KBM-7 (cell line): ENCODE measurements at places on chromosomes 13 and 19.

DNA sequence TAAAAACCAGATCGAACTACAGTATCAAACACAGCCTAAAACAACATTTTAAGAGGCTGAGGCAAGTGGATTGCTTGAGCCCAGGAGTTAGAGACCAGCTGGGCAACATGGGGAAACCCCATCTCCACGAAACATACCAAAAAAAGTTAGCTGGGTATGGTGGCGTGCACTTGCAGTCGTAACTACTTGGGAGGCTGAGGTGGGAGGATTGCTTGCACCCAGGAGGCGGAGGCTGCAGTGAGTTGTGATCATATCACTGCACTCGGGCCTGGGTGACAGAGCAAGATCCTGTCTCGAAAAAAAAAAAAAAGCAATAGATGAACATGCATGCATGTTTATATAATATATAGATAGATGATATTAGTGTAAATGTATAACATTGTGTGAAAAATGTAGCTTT lies 5.2 kb upstream of the MRPS31 start:
- DNase-seq, result no peak

- no peak for DNase-seq
These were observed 32.7 kb upstream of the GPR183 start for GRCh38 chr13:99339736-99340397.

DNA sequence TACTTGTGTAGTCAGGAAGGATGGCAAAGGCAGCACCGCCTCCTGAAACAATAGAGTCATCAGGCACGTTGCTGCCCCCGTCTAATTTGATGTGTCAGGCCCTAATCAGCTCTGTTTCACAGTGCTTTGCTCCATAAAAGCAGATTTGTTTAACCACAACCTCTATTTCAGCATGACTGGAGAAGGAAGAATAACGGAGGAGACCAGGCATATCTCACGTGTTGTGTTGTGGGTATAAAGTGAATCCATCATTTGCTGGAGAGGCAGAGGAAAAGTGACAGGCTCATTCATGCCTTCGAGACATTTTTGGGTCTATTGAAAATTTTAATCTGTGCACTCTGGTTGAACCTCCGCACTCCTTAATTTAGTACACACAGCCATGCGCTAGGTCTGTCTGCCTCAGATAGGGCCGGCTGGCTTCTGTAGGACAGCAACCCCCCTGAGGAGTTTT lies 940.4 kb upstream of the SLC10A2 start:
- DNase-seq, result no peak

GRCh38 chr19:33312065-33312464 lies 9.7 kb upstream of the CEBPA start:
- DNase-seq, result no peak

DNA sequence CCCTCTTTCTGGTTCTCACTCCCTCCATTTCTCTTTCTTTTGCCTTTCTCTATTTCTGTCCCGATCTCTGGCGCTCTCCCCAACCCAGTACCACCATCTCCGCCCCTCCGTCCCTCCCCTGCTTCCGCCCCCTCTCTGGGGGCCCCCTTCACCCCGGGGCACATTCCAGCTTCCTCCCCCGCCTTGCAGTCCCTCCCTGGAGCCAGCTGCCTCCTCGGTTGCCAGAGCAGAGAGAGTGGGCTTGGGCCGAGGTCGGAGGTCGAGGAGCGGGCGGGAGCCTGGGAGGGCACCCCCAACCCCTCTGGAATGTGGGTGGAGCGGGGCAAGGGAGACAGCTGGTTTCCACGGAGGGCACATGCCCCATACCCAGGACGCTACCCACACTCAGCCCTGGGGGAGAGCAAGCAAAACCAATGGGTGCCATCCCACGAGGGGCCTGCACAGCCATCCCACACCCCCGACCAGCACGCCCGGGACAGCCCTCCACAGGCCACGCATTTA lies 6.5 kb upstream of the CIRBP start:
- no peak for DNase-seq

- no peak for DNase-seq
These were observed 6.2 kb downstream of the EFNA2 start for GRCh38 chr19:1291761-1292418.

DNA sequence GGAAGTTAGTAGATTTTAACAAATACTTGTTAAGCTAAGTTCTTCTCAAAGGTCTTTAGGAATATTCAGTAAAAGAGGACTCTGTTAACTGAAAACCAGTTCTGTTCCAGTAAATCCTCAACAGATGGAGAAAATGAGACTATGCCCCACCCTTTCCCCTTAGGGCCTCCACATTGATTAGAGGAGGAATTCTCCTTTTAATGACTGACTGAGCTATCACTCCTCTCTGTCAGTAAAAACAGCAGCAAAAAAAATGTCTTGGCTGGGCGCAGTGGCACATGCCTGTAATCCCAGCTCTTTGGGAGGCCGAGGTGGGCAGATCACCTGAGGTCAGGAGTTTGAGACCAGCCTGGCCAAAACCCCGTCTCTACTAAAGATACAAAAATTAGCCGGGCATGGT lies 50.1 kb downstream of the NLRP12 start:
- DNase-seq, result no peak

DNA sequence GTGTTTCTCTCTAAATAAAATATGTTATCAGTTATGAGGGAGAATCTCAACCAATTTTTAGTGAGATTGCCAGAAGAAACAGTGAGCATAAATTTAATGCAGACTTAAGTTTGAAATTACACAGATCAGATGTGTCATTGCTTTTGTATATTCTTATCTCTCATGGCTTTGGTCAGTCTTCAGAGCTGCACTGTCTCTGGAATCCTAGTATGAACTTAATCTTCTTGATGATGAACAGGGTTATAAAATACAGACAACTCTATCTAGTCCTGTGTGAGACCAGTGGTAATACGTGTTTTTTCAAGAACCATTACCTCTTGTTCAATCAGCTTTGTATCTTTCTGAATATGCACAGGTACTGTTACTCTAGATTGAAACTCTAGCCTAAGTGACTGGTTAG lies 528.0 kb downstream of the DACH1 start:
- DNase-seq, result no peak

DNA sequence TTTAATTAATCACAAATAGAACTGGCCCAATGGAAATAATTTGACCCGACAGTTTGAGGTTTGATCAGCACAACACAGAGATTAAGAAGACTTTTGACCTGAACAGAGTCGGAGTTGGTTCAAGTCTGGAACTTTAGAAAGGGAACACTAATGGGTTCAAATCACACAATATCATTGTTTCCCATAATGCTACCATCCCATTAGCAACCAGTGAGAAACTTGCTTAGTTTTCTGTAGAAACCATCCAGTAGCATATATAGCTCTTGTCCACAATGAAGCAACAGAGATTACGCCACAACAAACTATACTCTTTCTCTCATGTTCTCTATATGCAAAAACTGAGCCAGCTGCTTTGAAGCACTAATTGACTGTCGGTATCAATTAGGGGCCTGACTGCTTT lies 376.9 kb upstream of the SPRY2 start:
- no peak for DNase-seq

GRCh38 chr13:20142023-20142926 lies 18.6 kb downstream of the GJA3 start:
- DNase-seq, result no peak

- DNase-seq, result no peak
These were observed 7.8 kb downstream of the ACTMAP start for GRCh38 chr19:40742477-40742876.
